Activated CD4-positive, alpha-beta T cell treated with anti-CD3 and anti-CD28 coated beads, Interleukin-2, amount 10 ng/mL, durations not matched to agents 24 days and 14 days (primary cell): ENCODE measurements at places on chromosomes 7 and 10. TPM values are rescaled to one million over a fixed set of nuclear protein-coding genes. Genes with fewer than 3 reads are reported as not detected.

The HYAL4 gene
- not detected in 2 replicates for total RNA-seq

The GATA3 gene
- total RNA-seq = 79.7 and 81.0 TPM in 2 replicates

The PILRA gene
- total RNA-seq = 9.8 and 11.6 TPM in 2 replicates

The CFAP46 gene
- not detected in 2 replicates for total RNA-seq

The FAM24B gene
- total RNA-seq = 14.2 and 15.2 TPM in 2 replicates

The STEAP4 gene
- 0.52 and 0.58 TPM in 2 replicates for total RNA-seq

The CYP26C1 gene
- total RNA-seq = 0.07 and 0.12 TPM in 2 replicates

The ANKRD22 gene
- total RNA-seq = 0.12 TPM in 1 of 2 replicates, not detected in the other

The ARPC1B gene
- 248 and 250 TPM in 2 replicates for total RNA-seq
